Posterior vena cava (tissue), 2 donors: ENCODE measurements at places on chromosomes 5 and 9. TPM values are rescaled to one million over a fixed set of nuclear protein-coding genes. Genes with fewer than 3 reads are reported as not detected.
A peak's percentile ranks its signal among the peaks of the same experiment; 100 is the strongest.

Gene ENG
- 189 TPM for total RNA-seq

Gene BTF3
- 397 TPM for total RNA-seq

Gene GPR150
- 0.10 TPM for total RNA-seq

Gene CDX1
- not detected for total RNA-seq

Gene C1QTNF2
- 9.7 TPM for total RNA-seq

Gene GABRA1
- total RNA-seq, result not detected

Gene EFNA5
- total RNA-seq, result 10.2 TPM

Gene CYSRT1
- 0.32 TPM for total RNA-seq

Gene PCA3
- not detected for total RNA-seq

- DNase-seq, result no peak
Observed at GRCh38 chr9:129664746-129665388, 580 bp upstream of the PRRX2 start.

- DNase-seq, result no peak
Observed at GRCh38 chr5:57034201-57034916, 82.4 kb upstream of the MIER3 start.

DNA sequence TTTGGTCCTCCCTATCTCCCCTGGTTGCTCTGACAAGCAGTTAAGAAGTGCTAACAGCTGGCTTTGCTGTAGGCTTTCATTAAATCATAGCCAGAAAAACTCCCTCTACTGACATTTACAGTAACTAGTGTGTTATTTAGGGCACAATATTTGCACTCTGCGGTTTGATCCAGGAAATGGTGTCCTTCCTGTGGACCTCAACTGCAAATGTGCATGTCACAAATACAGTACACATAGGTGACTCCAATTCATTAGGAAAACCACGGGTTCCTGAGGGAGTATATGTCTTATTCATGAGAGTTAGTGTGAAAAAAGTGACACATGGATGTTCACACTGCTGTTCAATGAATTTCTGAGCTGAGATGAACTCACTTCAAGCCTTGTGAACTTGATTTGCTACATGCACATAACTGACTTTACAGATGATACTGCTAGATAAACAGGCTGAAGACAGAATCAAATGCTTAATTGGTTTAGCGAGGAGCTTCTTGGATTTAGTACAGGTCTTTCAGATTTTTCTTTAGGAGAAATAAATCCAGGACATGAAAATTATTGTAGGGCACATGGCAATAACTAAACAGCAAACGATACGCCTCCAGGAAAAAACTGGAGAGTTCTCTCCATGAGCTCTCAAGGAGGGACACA, 281.5 kb downstream of the EFNA5 start:
- no peak for DNase-seq

DNA sequence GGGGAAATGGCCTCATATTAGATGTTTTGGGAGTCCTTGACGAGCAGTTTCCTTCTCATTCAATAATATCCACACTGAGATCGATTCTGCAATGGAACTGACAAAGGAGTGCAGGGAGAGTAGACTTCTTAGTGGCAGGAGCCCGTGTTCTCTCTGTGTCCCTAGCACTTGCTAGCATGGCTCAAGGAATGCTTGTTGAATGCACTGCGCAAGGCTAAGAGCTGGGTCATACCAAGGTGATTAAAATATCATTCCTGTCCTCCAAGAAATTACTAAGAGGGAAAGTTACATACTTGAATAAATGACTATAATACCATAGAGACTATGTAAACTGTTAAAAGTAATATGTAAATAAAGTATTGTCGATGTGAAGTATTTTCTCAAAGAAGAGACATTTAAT, 630.1 kb downstream of the IRX1 start:
- DNase-seq, result no peak

DNA sequence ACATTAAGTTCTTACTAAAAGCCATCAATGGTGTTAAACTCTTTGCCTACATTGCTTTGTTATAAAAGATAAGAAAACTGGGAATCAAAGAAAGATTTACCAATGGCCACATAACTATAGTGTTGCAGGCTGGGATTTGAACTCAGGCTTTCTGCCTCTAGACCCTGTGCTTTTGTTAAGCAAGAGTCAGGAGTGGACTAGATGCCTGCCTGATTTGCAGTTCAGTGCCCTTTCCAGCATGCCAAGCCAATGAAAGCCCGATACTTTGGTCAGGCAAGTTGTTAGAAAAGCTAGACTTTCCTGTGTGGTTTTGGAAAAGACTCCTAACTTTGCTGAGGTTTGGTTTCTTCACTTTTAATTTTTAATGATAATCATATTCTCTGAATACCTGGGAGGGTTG, 21.4 kb upstream of the AGXT2 start:
- no peak for DNase-seq

GRCh38 chr9:112200711-112201110, 25.6 kb upstream of the SUSD1 start:
- DNase-seq, result no peak

GRCh38 chr5:43154469-43154868, 33.8 kb downstream of the ZNF131 start:
- DNase-seq, result no peak

GRCh38 chr5:55308254-55308836, 556 bp downstream of the MTREX start:
- no peak for DNase-seq

GRCh38 chr9:893843-894420, 52.4 kb downstream of the DMRT1 start:
- DNase-seq, result no peak

DNA sequence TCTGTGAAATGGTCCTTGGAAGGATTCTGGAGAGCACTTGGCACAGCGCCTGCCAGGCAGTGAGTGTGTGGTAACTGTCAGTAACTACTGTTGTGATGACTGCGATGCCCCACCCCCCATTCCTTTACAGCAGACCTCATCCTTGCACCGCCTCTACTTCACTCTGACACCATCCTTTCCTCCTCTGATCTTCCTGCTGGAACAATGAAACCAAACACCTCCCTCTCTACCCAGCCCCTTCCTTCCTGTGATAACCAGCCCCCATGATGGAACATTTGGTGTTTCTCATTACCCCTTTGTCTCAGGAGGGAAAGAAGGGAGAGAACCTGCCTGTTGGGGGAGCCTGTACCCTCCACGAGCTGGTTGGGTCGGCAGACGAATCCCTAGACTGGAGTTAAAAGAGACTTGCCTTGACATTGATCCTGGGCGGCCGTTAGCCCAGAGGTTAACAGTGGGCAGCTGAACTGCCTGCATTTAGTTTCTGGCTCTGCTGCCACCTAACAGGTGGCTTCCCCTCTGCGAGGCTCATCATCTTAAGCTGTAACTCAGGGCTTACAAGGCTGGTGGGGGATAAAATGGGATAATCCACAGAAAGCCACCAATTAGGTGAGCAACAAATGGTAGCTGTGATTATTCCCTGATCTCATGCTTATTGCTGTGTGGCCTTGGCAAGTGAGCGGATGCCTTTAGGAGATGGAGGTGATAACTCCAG, 34.2 kb upstream of the GRPEL2 start:
- DNase-seq, result no peak

- DNase-seq, result no peak
Observed at GRCh38 chr5:8012131-8012977, 143.4 kb downstream of the MTRR start.

GRCh38 chr5:76641514-76642120, 18.4 kb upstream of the F2RL2 start:
- DNase-seq, result no peak

- no peak for DNase-seq
Observed at GRCh38 chr5:38673671-38674071, 117.2 kb upstream of the LIFR start.

DNA sequence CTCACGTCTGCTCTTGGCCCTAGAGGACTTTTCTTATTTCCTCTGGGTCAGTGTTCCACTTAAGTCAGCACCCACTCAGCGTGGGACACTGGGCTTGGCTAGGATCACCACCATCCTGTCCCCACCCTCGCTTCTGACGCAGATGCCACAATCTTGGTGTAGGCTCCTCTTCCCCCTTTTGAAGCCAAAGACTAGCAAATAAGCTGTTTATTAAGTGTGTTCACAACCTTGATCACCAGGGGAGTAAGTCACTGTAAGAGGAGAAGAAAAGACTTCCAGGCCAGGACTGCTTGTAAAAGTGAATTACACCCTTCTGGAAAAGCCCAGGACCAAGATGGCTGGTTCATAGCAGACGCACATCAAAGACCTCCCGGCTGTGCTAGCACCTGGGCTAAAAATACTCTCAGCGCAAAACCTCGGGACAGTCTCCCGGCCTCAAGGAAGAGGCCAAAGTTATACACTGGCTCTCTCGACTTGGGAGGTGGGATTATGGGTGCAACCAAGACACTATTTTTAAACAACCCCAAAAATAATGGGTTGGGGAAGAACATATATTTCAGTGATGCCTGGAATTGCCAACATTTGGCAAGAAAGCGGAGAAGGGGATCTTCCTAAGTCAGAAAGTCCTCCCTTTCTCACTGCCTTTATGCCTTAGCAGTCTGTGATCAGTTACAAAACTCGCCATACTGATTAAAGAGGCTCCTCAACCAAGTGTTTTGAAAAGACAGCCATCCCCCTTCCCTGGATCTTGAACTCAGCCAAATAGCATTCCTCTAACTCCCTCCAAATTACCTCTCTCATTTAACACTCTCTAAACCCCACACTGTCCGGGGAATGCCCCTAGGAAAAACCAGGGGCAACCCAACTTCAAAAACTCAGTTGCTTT, 69.4 kb downstream of the RAPGEF1 start:
- DNase-seq, result peak; percentile 88

- DNase-seq, result no peak
Observed at GRCh38 chr5:170451747-170452365, 52.0 kb upstream of the KCNIP1 start.

GRCh38 chr5:171397190-171397589, 9.5 kb downstream of the NPM1 start:
- no peak for DNase-seq

GRCh38 chr5:74639807-74640449, 600 bp downstream of the ENC1 start:
- DNase-seq, result no peak

DNA sequence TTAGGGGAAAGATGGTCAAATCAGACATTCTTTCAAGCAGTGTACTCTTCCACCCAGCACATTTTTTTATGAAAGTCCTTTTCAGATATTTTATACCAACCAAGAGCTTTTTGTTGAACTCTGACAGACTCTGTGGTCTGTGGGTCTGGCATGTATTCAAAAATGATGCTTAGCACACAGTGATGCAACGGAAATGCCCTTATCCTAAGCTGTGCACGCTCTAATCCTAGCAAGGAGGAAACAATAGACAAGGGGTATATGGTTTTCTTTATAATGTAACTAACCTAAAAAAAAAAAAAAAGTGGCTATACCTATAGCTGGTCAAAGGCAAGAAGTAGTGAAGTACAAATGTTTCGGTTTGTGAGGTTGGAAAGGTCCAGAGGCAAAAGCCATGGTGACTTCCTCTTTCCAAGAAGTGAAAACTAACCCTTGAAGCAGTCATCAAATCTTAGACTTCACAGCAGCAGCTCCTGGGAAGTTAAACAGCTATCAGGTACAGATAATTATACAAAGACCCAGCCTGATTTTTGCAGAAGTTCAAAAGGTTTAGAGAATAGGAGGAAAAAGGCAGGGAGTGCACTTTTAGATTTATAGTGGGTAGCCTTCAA, 82.5 kb downstream of the SEMA6A start:
- no peak for DNase-seq

DNA sequence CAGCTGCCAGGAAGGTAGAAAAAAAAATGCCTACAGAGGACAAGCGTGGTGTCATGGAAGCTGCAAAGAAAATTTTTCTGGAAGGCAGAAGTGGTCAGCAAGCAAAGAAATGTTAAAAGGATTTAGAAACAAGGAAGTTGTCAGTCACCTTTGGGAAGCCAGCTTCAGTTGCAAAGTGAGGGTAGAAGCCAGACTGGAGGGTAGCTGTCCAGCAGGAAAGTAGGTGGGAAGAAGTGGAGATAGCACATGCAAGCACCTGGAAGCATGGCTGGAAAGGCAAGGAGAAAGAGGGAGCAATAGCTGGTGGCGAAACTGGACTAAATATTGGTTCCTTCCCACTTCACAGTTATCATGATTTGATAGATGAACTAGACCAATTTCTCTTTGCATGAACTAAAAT, 54.3 kb downstream of the ADRB2 start:
- DNase-seq, result no peak

DNA sequence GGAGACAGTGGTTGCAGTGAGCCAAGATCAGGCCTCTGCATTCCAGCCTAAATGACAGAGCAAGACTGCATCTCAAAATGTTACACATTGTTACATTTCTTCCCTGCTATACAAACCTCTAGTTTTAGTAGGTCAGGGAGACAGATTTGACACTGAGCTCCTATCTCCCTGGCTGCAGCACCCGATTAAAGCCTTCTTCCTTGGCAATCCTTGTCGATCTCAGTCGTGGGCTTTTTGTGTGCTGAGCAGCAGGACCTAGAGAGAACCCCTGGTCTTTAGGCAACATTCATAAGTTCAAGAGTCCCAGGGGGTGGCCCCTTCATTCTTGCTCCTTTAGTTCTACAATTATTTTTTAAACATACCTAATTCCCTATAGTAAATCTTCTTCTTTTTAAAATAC, 13.0 kb downstream of the SERINC5 start:
- DNase-seq, result no peak

- DNase-seq, result no peak
Observed at GRCh38 chr5:176899296-176899891, at the start of gene HK3. Gene HK3 (minus strand): TSS chr5:176899346. CDS start chr5:176896159, 3,187 bp downstream.

DNA sequence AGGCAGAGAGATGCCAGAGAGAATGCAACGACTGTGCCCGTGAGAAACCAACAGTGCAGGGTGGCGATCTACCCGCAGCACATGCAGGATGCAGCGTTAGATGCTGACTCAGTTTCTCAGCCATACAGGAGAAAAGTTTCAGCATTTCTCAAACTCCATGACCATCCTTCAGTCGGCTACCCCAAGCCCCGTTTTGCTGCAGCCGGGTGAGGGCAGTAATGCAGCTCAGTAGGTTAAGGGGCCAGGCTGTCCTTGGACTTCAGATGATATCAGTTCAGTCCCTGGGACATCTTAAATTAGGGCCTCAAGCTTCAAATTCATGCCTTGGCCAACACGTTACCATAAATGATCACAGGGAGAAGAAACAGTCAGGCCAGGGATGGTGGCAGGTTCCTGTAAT, 125.5 kb downstream of the PALM2AKAP2 start:
- no peak for DNase-seq

DNA sequence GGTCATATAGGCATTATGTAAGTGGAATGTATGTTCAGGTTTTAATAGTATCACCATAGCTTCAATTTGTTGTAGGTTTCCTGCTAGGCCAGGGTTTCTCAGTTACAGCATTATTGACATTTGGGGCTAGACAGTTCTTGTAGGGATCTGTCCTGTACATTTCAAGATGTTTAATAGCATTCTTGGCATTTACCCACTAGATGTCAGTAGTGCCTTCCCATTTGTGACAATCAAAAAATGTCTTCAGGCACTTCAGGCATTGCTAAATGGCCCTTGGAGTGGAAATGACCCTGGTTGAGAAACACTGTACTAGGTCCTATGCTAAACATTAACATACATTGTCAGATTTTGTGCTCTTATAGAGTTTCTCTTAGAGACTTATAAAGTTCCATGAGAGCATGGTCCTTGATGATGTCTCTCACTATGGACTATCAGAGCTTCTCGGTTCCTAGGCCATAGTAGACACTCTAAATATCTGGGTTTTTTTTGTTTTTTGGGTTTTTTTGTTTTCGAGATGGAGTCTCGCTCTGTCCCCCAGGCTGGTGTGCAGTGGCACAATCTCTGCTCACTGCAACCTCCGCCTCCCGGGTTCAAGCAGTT, 1.4 kb downstream of the KIF20A start:
- DNase-seq, result no peak
